ENCODE measurements at places on chromosomes 6 and 20. TPM values are rescaled to one million over a fixed set of nuclear protein-coding genes. Genes with fewer than 3 reads are reported as not detected.

The SLC22A7 gene
- total RNA-seq: not detected

The LY6G6C gene
- total RNA-seq: not detected

The BANF2 gene
- total RNA-seq: not detected

The NT5E gene
- 239 TPM for total RNA-seq

The BAG2 gene
- 7.3 TPM for total RNA-seq

The LPIN3 gene
- total RNA-seq: 3.6 TPM

The FILIP1 gene
- total RNA-seq: 16.2 TPM

The RCAN2 gene
- total RNA-seq: 0.32 TPM

The KCNQ2 gene
- not detected for total RNA-seq

The MPIG6B gene
- not detected for total RNA-seq

The CCDC28A gene
- 17.2 TPM for total RNA-seq

The BTN1A1 gene
- total RNA-seq: not detected

The OR2H2 gene
- not detected for total RNA-seq

The TGM6 gene
- total RNA-seq: not detected

The PRDM1 gene
- 0.30 TPM for total RNA-seq

The TREM2 gene
- not detected for total RNA-seq

The KCNK17 gene
- not detected for total RNA-seq

The ADISSP gene
- 20.2 TPM for total RNA-seq

The HLA-DQA1 gene
- not detected for total RNA-seq

The TRIM31 gene
- total RNA-seq: not detected

The ASCC3 gene
- total RNA-seq: 85.8 TPM

The BHLHE23 gene
- total RNA-seq: not detected

The TRPC4AP gene
- total RNA-seq: 65.5 TPM

The CAGE1 gene
- total RNA-seq: 0.15 TPM

The PI3 gene
- not detected for total RNA-seq

The ROS1 gene
- not detected for total RNA-seq

The KCNK16 gene
- total RNA-seq: not detected

The MOXD1 gene
- total RNA-seq: 0.61 TPM

The RUNX2 gene
- total RNA-seq: not detected

The TSBP1 gene
- not detected for total RNA-seq

The FOXF2 gene
- total RNA-seq: not detected

The KCNB1 gene
- under 0.01 TPM for total RNA-seq

The BPI gene
- not detected for total RNA-seq

The GNMT gene
- not detected for total RNA-seq

The CTAGE9 gene
- total RNA-seq: not detected

The CLPSL2 gene
- total RNA-seq: not detected

The CDSN gene
- not detected for total RNA-seq
